ENCODE measurements at places on chromosomes 16 and 17.

DNA sequence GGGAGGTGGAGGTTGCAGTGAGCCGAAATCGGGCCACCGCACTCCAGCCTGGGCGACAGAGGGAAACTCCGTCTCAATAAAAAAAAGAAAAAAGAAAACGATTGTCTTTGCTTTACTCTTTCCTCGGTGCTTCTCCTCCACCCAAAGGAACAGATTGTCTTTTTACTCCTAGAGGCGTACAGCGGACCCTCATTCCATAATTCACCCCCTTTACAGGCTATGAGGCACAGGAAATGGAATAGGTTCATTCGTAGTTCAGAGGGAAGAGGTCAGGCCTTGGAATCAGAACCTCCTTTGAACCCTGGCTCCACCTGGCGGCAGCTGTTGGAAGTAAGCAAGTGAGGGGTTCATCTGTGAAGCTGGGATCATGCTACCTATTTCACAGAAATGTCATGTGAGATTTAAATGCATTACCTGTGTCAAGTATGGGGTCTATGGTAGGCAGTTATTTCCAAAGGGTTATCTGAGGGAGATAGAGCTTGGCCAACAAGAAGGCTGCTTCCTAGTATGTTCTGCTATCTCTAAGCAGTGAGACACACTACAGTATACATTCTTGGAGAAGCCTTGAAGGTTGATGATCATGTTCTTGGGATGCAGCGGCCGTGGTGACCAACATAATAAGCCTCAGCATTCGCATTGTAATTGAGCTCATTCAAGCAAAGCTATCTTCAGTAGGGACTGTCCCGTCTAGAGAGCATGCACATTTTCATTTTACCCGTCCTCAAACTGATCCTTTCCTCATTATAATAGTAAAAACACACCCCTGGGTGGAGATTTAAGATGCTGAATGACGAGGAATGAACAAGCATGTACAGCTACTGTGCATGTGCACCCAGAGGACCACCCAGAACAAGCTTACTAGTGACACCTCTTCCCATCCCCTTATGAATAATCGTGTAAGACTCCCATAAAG lies 18.7 kb upstream of the ZNF689 start:
- no peak for DNase-seq

- no peak for DNase-seq
Observed at GRCh38 chr16:68331879-68332410, 21.1 kb downstream of the PRMT7 start.

- DNase-seq = no peak
Observed at GRCh38 chr17:1461198-1461944, 5.3 kb upstream of the CRK start.

- no peak for DNase-seq
Observed at GRCh38 chr16:84663433-84664101, 15.3 kb downstream of the KLHL36 start.

DNA sequence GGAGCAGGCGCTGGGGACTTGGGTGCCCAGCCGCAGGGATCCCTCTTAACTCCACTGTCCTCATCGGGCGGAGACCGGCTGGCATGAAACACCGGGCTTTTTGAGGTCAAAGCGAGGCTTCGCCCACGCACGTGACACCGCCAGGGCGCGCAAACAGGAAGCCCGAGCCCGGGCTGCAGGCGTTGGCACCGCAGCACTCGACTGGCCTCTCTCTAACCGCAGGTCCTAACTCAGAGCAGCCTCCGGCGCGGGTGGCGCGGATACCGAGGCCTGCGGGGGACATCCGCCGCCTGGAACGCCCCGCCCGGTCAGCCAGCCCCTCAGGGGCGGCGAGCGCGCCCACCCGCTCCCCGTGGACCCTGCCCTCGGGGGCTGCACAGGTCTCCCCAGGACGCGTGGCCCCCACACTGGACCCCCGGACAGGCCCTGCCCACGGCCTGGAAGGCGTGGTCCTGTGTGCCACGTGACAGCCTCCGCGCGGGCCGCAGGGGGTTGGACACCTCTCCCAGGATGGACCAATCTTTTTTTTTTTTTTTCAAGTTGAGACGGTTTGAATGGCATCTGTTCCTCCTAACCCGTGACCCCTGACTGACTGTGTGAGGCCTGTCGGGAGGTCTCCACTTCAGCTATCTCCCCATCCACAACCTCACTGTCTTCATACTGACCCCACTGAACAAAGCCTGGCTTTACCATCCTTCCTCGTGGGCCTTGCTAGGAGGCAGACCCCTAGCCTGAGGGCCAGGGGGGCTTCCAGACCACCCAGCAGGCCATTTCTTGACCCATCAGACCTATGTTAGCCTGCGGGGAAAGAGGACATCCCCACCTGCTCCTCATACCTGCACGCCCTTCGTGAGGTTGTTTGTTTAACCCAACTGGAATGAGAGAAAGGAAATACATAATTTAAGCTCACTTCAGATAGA lies 8.4 kb upstream of the SLC47A2 start:
- no peak for DNase-seq

DNA sequence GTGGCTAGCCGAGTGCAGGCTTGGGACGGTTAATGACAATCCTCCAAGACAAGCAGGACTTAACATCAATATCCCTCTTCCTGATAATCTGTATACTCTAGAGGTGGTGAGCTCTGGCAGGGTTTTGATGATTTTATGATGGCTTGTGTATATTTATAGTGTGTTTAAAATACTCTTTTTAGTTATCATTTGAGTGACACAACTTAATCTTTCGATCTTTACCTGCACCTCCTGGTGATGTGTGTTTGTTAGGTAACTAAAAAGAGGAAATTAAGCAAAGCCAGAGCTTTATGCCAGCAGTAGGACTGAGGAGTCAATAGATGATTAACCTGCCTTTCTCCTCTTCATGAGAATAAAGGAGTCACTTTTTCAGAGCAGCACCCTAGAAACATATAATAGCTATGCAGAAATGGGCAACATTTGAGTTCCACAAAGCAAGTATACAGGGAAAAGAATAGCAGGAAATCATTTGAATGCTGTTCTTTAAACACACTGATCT lies 210.5 kb downstream of the IRX3 start:
- DNase-seq = no peak

- DNase-seq = no peak
Observed at GRCh38 chr17:76318586-76318985, 10.5 kb upstream of the QRICH2 start.

GRCh38 chr17:2928294-2928890 lies 132.2 kb downstream of the RAP1GAP2 start:
- no peak for DNase-seq

GRCh38 chr17:81140018-81140417 lies 25.3 kb upstream of the PVALEF start:
- DNase-seq = no peak

- DNase-seq = no peak
Observed at GRCh38 chr17:16243801-16244567, 27.0 kb downstream of the PIGL start.

- peak; percentile 45 for DNase-seq
Observed at GRCh38 chr17:601244-601925, 113.3 kb downstream of the VPS53 start.

DNA sequence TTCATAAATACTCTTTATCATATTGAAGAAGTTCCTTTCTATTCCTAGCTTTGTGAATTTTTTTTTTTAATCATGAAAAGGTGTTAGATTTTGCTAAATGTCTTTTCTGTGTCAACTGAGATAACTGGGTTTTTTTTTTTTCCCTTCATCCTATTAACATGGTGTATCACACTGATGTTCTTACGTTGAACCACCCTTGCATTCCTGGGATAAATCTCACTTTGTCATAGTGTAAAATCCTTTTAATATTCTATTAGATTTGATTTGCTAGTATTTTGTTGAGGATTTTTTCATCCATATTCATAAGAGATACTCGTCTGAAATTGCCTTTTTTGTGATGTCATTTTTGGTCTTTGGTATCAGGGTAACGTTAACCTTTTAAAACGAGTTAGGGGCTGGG lies 49.2 kb downstream of the CHCT1 start:
- no peak for DNase-seq

DNA sequence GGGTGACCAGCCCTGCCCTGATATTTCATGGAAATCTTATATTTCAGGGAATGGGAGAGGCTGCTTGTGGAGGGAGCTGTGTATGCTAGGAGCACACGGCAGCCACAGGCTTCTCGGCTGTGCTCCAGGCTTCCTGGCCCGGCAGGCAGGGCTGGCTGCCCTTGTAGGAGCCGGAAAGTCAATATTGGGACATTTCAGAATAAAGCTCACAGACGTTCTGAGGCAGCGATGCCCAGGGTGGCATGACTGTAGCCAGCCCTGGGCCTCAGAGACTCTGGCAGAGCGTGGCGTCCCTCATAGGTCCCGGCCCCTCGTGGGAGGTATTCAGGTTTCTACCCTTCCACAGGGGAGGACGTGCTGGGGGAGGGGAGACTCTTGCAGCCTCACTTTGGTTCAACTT lies 65.7 kb downstream of the BANP start:
- DNase-seq = no peak

DNA sequence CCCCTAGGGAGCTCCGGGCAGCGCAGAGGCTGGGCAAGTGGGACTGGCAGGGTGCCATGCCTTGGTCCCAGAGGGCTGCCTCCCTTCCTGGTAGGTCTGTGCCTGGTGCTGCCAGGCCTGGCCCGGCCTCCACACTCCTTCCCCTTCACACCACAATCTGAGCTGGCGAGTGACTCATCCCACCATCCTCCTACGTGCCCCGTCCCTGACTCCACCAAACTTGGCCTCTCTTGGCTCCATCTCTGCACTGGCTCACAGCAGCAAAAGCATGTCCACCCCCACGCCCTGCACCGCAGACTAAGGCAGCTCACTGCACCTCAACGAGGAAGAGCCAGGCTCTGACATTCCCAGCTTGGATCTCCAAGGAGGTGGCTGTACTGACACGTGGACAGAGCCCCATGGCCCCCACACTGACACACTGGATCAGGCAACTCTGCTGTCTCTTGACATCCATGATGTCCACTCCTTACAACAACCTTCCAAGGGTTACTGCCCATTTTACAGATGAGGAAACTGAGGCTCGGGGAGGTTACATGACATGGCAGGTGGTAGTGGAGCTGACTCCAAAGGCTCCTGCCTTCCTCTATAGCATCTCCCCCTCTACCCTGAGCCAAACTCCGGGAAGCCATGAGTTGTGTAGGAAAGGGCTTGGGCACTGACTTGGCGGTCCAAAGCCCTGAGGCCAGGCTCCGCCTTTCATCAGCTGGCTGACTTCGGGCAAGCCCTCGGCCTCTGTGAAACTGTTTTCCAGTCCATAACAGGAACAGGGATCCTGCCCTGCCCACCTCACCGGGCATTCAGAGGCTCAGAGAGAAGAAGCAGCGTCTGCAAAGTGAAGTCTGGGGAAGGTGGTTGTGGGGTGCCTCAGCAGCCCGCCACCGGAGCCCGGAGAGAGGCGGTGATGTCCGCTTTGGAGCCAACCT lies 20.1 kb upstream of the KRT19 start:
- DNase-seq = no peak

GRCh38 chr16:14112539-14112856 lies 41.4 kb downstream of the MRTFB start:
- DNase-seq = no peak

- no peak for DNase-seq
Observed at GRCh38 chr17:57228911-57229310, 27.4 kb upstream of the MSI2 start.

DNA sequence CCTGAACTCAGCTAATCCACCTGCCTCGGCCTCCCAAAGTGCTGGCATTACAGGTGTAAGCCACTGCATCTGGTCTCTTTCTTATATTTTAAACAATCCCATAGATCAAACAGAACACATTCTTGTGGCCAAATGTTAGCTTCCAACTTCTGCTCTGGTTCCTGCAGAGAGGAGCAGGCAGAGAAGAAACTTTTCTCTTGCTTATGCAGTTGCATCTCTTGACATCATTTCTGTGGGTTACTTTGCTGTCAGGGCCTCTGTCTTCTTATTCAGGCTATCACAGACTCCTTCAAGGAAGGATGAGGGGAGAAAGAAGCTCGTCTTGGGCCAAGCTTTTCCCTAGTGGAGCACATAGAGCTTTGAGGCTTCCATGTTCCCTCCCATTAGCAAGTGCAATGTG lies 7.8 kb downstream of the HSD17B2 start:
- no peak for DNase-seq

DNA sequence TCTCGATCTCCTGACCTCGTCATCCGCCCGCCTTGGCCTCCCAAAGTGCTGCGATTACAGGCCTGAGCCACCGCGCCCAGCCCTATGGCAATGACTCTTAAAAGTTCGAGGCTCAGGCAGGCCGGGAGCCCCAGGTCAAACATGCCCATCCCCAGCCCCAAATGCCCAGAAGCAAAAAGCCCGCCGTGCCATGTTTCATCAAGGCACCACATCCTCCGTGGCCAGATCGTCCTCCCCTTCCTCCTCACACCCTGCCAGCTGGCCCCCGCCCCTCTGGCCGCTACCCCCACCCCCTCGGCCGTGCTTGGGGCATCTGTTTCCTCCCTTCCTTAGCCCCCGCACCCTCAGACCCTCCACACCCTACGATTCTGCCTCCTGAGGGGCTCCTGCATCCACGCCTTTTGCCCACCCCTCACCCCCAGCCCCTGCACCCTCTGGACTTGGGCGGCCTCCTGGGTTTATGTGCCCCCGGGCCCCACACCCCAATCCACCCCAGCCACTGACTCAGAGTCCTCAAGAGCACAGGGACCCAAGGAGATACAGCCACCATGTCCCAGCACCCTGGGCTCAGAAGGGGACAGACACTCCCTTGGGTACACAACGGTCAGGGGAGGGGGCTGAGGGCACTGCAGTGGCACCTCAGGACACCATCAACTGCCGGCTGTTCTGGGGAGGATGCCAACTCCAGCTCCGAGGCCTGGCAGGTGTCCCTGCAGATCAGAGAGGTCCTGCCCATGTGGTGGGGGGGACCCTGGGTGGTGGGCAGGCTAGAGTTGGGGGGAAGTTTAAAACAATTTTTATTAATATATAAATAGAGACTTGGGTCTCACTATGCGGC lies 7.1 kb downstream of the CTRB1 start:
- no peak for DNase-seq

DNA sequence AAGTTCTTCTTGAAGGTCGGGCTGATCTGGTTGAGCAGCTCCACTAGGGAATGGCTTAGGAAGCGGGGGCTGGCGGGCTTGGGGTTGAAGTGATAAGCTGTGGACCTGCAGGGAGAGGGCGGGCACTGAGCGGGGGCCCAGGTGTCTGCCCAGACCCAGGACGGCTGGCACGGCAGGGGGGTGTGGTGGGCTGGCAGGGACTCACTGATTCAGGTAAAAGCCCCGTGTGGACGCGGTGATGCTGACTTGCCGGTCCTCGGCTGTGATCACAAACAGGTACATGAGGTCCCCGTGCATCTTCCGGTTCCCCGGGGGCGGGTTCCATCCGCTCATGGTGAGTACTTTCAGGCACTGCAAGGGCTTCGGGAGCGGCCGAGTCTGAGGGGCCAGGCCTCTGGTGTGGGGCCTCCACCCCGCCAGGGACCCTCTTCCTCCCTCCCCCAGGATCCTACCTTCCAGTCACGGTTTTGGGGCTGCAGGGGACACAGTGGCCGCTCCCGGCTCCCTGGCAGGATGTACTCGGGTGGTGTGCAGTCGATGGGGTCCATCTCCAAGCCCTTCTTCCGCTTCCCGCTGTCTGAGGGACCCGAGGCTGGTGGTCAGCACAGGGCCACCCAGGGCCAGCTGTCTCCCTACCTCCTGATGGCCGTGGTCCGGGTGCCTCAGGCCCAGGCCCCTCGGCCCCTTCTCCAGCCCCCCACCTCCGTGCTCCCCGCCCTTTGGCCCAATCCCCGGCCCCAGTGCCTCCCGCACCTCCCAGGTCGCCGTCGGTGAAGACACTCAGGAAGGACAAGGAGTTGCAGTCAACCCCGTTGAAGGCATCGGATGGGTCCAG lies 10.2 kb downstream of the CLUH start:
- DNase-seq = no peak

- DNase-seq = no peak
Observed at GRCh38 chr16:67613808-67614207, 31.1 kb upstream of the CARMIL2 start.

- no peak for DNase-seq
Observed at GRCh38 chr16:54462771-54463170, 176.2 kb upstream of the IRX3 start.

Data from cerebellar nuclear complex (tissue), 1 donor.